ENCODE measurements at places on chromosomes 2 and 18.

DNA sequence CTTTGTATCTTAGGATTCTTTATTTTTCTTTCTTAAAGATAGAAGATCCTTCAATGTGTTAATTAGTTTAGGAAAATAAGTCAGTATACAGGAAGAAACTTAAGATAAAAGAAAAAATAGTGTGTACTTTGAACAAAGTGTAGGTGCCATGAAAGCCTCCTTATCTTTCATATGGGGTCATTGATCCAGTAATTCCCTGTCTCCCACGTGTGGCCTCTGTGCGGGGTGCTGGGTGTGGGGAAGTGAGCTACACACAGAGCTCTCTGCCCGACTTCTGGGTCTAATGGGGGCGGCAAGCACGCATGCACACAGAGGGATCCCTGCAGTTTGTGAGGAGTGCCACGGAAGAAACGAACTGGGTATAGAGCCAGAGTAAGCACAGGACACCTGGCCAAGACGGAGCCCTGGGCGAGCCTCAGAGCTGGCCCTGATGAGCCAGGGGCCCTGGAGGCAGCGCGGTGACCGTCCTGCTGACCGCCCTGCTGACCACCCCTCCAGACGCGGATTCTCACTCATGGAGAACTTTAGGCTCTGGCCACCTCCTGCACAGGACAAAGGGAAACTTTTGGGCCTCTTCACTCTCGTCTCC is 253.5 kb downstream of the ACKR3 start:
- no peak for DNase-seq

GRCh38 chr2:149394864-149395263 is 64.5 kb downstream of the LYPD6 start:
- DNase-seq: no peak

DNA sequence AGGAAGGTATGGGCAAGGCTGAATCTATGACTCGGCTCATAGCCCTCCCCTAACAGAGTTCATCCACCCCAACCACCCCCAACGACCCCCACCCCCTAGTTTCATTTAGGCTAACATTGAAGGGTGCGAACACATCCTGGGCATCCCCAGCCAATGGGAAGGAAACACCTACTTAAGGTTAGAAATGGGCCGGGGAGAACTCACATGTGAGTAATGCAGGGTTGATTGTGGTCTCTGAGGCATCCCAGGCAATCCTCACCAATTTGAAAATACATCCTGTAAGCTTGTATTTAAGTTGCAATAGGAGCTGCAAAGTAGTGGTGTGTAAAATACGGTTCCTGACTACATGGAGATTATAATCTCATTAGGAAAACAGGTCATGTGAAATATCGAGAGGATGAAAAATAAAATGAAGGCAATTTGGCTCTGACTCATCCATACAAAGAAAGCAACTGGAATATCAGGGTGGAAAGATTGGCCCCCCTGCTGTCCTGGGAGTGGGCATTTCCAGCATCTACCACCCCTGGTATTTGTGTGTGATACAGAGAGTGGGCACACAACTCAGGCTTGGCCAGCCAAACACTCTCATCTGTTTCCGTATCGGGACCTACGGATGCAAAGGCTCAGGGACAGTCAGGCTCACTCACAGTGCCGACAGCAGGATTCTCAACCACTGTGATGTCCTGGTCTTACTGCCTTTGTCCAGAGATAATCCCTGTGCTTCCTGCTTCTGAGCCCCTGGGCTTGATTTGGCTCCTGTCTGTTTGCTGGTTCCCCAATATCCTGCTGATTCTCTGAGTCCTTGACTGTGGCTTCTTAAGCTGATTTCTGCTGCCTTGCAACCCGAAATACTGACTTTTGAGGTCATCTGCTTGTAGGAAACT is 90.0 kb upstream of the NCKAP5 start:
- no peak for DNase-seq

GRCh38 chr18:68665628-68666027 is 49.3 kb downstream of the TMX3 start:
- DNase-seq: no peak

GRCh38 chr18:33062834-33063364 is 290.1 kb upstream of the KLHL14 start:
- no peak for DNase-seq

GRCh38 chr2:147543056-147543455 is 301.8 kb upstream of the ACVR2A start:
- no peak for DNase-seq

GRCh38 chr2:162731917-162732804 is 106.4 kb downstream of the KCNH7 start:
- no peak for DNase-seq

DNA sequence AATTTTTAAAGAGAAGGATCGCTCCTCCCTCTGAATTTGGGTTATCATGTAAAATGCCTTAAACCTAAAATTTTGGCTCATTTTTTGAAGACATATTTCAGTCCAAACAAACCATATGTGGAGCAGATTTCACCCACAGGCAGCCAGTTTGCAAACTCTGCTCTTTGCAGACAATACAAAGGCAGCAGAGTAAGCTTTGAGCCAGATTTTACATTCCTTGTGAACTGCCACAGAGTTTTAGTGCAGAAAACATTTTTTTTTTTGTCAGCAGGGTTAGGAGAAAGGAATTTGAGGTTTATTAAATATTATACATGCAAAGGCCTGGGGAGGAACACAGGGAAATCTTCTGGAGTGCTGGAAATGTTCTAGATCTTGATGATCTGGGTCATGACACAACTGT is 171.9 kb upstream of the FN1 start:
- DNase-seq: no peak

GRCh38 chr2:108323619-108324018 is 34.9 kb downstream of the SULT1C2 start:
- DNase-seq: no peak

- DNase-seq: no peak
These were observed 57.2 kb downstream of the ZNF385B start for GRCh38 chr2:179804206-179804605.

DNA sequence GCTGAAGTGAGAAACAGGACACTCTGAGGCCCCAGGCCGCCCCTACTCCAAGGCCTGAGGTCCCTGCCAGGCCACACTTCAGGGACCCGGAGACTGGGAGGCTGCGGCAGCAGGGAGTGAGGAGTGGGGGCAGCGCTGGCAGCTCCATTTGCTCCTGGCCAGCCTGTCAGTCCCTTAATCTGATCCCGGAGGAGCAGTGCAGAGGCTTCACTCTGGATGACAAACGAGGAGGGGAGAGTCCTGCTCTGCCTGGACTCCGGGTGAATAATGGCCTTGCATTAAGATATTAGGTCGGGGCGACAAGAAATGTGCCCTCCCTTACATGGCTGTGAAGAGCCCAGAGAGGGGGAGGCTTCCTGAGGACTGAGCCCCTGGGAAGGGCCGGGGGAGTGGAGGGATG is 14.3 kb upstream of the PRSS56 start:
- no peak for DNase-seq

- DNase-seq: no peak
These were observed 65.3 kb downstream of the KCNF1 start for GRCh38 chr2:10977003-10977402.

GRCh38 chr18:45548614-45549013 is 66.7 kb upstream of the SLC14A2 start:
- no peak for DNase-seq

- no peak for DNase-seq
These were observed 39.0 kb upstream of the PPP4R1 start for GRCh38 chr18:9653390-9653789.

- no peak for DNase-seq
These were observed 1181.9 kb downstream of the DPP10 start for GRCh38 chr2:115624332-115624731.

GRCh38 chr2:15941871-15942710 is 1.7 kb downstream of the MYCN start:
- DNase-seq: peak; percentile 77

- no peak for DNase-seq
These were observed 164.8 kb upstream of the KLHL14 start for GRCh38 chr18:32937597-32937996.

DNA sequence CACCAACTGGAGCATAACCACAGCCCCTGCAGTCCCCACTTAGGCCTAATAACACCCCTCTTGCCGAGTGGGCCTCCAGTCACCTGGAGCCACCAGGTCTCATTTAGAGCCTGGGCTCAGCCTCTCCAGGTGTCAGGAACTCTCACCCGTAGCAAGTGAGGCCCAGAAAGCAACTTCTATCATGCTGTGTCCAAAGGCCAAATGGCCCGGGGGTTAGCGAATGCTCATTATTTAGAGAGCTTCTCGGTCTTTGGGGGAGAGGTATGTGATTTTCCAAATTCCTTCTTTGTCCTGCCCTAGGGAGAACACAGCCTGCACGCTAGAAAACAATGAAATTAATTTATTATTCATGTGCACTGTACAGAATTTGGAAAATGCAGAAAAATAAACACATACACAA is 109.9 kb upstream of the PTPRM start:
- no peak for DNase-seq

DNA sequence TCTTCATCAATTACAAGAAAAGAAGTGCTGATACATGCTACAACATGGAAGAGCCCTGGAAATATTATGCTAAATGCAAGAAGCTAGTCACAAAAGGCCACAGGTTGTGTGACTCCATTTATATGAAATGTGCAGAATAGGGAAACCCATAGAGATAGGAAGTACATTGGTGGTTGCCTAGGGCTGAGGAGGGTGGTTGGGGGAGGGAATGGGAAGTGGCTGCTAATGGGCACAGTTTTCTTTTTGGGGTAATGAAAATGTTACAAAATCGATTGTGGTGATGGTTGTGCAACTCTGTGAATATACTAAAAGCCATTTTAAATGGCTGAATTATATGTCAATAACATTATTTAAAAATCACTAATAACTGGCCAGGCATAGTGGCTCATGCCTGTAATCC is 24.3 kb upstream of the RESP18 start:
- DNase-seq: no peak

DNA sequence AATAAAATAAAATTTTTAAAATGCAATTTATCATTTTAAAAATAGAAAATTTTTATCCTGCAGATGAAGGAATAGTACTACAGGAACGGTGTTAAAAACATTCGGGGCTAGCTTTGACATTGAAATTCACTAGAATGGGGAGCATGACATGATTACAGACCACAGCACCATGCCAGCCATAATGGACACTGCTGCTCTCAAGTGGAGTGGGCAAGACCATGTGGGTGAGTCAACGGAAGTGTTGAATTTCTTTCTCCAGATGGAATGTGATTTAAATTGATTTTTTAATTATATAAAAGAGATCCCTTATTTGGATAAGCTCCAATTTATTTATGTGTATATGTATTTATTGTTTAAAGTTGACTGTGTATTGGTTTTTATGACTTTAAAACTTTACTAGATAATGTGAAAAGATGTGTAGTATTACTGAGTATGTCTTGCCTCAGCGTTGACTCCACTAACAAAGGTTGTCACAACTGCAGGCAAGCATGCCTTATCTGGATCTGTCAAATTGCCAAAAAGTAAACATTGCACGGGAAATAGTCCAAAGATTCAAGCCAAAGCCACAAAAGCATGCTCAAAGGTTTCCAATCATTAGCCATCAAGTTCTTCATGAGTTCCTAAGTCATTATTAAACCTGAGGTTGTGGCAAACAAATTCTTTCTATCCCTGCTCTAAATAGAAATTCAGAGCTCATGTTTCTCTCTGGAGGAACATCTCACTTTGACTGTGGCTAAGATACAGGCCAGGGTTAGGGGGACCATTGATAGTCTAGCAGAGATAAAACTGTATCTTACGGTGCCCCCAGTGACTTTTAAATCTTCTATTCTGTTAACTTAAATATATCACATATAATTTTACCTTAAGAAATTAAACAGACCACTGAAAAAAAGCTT is 536.9 kb downstream of the TMX3 start:
- no peak for DNase-seq

- DNase-seq: no peak
These were observed 126.6 kb downstream of the UBE2E3 start for GRCh38 chr2:181106789-181107627.

DNA sequence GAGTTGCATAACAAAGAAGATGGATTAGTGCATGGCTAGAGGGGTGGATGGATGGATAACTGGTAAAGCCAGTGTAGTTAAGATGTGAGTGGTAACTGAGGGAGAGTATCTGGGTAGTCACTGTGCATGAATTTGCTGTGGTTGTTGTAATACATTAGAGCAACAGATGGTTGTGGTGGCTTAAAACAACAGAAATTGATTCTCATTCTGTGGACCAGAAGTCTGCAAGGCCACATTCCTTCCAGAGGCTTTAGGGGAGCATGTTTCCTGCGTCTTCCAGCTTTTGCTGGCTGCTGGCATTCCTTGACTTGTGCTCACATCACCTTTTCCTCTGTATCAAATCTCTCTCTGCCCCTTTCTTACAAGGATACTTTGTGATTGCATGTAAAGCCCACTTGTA is 155.4 kb downstream of the ASB1 start:
- DNase-seq: no peak

- no peak for DNase-seq
These were observed 315.0 kb downstream of the ALK start for GRCh38 chr2:29606104-29607037.

GRCh38 chr2:215466097-215466909 is 30.4 kb upstream of the FN1 start:
- no peak for DNase-seq

DNA sequence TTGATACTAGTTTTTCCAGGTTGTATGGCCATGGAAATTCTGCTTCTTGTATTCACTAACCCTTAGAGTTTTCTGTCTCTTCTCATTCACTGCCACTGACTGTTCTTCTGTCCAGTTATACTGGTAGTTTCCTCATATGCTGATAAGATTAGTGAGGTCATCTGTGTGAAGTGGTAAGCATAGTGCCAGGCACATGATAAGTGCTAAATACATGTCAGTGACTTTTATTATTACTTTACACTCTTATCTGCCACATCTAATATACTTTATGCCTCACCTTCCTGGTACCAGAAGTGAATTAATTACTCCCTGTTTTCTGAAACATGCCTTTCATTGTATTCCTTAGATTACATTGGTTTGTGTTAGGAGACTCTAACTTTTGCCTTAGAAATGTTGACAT is 91.3 kb downstream of the NBEAL1 start:
- no peak for DNase-seq

GRCh38 chr2:60058781-60059180 is 494.7 kb downstream of the BCL11A start:
- no peak for DNase-seq

- no peak for DNase-seq
These were observed 170.1 kb downstream of the FHOD3 start for GRCh38 chr18:36467614-36468013.

GRCh38 chr2:153432381-153432780 is 46.2 kb downstream of the RPRM start:
- no peak for DNase-seq

DNA sequence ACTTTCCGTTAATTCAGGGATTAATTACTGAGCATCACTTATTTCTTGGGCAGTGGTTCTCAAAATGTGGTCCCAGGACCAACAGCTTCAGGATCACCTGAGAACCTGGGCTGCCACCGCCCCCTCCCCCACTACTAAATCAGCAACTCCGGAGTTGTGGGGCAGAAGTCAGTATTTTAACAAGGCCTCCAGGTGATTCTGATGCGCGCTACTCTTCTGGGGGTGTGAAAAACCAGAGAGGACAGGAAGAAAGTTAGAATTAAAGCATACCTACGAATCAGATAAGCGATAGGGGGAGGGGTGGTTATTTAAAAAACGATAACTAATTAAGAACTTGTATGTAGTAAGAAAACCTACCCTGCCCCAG is 319 bp downstream of the ZSCAN30 start:
- DNase-seq: no peak
